ENCODE measurements at places on chromosomes 6 and 20.
A peak's percentile ranks its signal among the peaks of the same experiment; 100 is the strongest.

DNA sequence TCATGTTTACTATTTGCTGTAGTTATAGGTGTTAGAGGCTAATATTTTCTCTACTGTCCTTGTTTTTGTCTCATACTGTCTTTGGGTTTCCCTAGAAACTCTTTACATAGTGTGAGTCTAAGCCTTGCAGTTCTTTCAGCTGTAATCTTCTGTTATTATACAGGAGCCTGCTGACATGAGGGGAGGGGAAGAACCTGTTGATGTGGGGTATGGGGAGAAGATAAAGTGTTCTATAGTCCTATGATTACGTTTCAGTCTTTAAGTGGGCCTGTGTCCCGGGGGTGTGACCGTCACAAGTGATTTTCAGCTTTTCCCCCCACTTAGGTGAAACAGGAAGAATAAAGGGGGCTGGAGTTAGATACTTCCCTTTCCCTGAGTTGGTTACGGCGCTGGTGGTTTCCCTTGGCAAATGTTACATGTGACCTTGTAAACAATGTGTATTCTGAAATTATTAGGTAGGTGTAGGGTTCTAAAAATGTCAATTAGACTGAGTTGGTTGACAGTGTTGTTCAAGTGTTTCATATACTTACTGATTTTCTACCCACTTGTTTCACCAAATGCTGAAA, 41.3 kb downstream of the REV3L start:
- no peak for DNase-seq

DNA sequence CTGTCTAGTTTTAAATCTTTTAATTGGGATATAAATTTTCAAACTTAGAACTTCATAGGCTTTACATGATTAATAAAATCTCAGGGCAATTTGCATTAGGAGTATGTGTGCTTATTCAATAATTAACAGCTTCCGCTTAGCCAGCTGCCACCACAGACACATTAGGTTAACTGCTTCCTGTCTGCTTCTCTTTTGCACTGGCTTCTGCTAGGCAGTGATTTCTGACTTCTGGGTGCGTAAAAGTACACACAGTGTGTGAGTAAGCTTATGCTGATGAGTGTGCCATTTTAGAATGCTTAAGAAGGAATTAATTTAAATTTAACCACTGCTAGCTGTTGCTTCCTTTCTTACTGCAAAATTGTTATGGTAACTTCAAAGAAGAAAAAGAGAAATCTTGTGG, 73.9 kb downstream of the F13A1 start:
- DNase-seq: no peak

DNA sequence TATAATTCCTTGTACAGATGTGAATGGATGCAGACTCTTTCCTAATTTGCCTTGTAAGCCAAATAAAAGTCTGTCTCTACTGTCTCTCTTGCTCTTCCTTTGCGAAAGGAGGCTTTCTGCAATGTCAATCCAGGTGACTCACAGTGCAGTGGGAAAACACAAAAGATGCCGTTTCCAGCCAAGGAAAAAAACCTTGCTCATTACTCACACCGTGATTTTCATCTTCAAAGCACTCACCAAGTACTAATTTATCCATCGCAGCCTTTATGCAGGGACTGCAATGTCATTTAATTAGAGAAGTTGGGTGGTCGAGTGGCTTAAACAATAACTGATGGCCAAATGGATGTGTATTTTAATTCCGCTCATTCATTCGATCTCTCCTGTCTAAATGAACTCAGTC, 23.8 kb downstream of the SAYSD1 start:
- no peak for DNase-seq

DNA sequence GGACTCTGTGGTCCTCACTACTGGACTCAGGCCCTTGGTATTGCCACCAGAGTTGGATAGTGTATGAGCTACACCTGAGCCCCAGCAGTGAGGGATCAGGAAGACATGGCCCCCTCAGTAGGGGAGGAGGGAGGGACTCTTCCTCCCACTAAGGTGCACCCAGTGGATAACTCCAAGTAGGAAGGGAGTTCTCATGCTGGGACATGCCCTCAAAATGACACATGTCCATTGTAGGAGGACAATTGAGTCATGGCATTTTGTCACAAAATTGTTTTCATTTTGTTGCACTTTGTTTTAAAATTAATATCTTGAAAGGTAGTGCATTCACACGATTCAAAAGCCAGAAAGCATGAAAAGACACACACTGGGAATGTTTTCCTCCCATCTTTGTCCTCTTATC, 127.2 kb downstream of the FOXO3 start:
- DNase-seq: no peak

DNA sequence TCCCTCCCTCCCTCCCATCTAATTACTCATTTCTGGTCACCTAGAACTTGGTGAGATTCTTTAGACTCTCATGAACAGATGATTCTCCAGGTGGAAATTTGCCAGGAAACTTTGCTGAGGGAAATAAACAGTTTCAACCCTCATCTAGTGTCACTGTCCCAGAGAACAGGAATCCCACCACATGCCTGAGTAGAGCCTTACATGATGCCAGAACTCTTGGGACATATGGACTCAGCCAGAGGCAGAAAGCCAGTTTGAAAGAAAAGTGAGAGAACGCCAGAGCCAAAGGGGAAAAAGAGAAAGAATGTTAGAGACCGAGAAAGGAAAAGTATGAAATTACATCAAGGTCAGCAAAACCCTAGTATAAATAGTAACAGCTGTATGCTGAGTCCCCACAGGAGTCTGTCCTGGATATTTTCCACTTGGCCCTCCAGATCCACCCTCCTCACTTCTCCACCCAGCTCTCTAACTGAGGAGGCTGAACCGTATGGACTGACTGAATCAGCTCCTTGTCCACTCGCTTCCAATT, 127.5 kb upstream of the COL21A1 start:
- no peak for DNase-seq

GRCh38 chr6:167275001-167275400, 16.1 kb upstream of the UNC93A start:
- no peak for DNase-seq

- DNase-seq: no peak
These were observed 40.8 kb upstream of the MAN1A1 start for GRCh38 chr6:119390247-119390793.

- DNase-seq: peak; percentile 17
These were observed 87.9 kb downstream of the CD40 start for GRCh38 chr20:46206025-46206424.

DNA sequence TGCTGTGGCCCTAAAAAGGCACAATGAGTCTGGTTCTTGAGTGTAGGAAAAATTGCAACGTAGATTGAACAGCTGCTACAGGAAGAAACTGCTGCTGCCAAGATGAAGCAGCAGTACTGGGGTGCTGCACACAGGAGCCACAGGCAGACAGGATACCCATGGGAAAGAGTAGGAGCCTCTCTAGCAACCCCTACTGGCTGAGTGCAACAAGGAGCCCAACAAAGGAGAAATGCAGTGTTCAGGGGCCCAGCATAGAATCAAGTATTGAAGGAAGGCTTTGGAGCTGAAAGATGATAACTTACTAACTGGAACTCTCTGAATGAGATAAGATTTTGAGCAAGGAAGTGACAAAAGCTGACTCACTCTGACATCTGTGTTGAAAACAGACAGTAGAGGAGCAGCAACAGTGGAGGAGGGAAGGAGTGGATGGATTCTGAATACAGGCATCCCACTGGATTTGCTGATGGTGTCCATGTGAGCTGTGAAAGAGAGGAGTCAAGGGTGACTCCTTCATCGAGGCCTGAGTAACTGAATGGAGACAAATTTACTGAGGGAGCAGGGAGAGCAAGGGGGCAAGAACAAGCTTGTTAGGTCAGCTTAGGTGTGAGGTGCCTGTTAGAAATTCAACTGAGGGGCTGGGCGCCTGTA, 534.7 kb upstream of the JARID2 start:
- DNase-seq: no peak

DNA sequence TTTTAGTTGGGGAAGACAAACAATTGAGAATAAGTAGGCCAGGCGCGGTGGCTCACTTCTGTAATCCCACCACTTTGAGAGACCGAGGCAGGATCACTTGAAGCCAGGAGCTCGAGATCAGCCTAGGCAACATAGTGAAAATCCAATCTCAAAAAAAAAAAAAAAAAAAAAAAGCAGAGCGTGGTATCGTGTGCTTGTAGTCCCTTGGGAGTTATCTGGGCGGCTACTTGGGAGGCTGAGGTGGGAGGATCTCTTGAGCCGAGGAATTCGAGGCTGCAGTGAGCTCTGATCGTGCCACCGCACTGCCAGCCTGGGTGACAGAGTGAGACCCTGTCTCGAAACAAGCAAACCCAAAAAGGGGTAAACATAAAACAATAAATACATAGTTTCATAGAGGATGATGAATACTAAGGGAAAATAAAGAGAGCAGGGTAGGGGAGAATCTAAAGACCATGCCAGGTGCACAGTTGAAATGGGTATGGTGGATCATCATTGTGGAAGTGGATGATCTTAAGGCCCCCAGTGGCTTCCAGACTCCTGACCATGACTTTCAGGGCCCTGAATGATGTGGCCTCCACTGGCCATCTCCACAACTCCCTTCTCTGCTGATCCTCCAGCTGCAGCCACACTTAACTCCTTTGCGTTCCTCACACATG, 947 bp downstream of the POFUT1 start:
- DNase-seq: no peak

GRCh38 chr20:17648791-17649730, 33.0 kb downstream of the RRBP1 start:
- DNase-seq: no peak

- DNase-seq: no peak
These were observed 71.5 kb downstream of the PKIB start for GRCh38 chr6:122681705-122682104.

- DNase-seq: no peak
These were observed 59.6 kb downstream of the PPP1R14C start for GRCh38 chr6:150202404-150202803.

DNA sequence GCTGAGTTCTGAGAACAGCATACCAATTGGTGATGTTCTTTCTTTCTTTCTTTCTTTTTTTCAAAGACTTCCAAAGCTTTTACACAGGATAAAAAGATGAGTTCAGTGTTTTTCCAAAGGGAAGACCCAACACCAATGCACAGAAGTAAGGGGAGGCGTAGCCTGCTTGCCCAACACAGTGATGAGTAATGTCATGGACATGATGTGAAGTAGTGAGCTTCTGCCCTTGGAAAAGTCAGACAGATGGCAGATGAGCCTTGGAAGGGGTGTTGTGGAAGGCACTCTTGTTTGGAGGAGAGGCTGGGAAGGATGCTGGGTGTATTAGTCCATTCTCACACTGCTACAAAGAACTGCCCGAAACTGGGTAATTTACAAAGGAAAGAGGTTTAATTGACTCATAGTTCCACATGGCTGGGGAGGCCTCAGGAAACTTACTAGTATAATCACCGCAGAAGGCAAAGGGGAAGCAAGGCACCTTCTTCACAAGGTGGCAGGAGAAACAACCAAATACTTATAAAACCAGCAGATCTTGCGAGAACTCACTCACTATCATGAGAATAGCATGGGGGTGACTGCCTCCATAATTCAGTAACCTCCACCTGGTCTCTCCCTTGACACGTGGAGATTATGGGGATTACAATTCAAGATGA, 12.6 kb downstream of the LRP11 start:
- no peak for DNase-seq

GRCh38 chr20:1269850-1270249, 3.8 kb downstream of the SNPH start:
- no peak for DNase-seq

GRCh38 chr20:44799691-44800090, 10.7 kb downstream of the RIMS4 start:
- no peak for DNase-seq

DNA sequence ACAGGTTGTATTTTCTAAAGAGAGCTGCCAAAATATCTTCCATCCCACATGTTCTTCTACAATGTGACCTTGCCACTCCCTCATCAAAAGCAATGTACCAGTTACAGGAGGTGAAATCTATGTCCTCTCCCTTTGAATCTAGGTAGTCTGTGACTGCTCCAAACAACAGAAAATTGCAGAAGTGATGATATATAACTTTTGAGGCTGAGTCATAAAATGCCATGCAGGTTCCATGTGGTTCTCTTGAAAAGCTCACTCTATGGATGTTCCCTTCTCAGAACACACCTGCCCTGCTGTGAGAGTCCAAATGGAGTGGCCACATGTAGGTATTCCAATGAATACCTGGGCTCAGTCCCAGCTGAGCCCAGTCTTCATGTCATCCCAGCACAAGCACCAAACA, 16.9 kb upstream of the PHIP start:
- no peak for DNase-seq

GRCh38 chr6:125823180-125823579, 32.4 kb downstream of the NCOA7 start:
- DNase-seq: no peak

GRCh38 chr6:131381709-131382093, 191.3 kb upstream of the ARG1 start:
- DNase-seq: no peak

GRCh38 chr6:135514706-135515105, 17.2 kb upstream of the AHI1 start:
- DNase-seq: no peak

DNA sequence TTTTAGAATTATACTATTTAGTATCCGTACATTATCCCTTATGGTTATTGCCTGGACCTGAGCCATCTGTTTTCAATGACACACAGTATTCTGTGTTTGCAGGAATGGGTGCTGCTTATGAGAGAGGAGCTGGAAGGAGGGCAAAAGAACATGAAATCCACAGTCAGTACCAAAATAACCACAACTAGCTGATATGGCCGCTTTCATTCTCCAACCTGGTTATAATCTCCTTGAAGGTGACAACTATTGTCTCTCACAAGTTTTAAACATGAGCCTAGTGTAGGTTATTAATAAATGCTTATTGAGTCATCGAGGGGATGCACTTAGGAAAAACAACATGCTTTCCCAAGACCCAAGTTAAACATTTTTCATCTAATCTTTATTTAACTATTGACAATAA, 356.6 kb downstream of the BMP2 start:
- no peak for DNase-seq

DNA sequence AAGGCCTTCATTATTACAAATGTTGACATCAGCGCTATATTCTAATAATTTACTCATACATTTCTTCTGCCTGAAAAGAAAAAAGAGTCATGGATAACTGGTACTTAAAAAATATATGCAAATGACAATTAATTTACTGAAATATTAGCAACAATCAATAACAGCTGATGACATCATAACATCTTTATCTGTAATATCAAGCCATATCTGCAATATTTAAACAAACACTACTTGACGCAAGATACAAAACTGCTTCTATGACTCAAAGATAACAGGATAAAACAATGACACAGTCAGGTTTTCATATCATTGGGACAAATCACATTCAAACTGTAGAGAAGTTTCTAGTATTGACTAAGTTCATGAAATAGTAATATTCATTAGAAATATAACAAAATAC, 16.5 kb downstream of the HACE1 start:
- no peak for DNase-seq

- DNase-seq: no peak
These were observed 3.1 kb downstream of the KLHL31 start for GRCh38 chr6:53662457-53662856.

DNA sequence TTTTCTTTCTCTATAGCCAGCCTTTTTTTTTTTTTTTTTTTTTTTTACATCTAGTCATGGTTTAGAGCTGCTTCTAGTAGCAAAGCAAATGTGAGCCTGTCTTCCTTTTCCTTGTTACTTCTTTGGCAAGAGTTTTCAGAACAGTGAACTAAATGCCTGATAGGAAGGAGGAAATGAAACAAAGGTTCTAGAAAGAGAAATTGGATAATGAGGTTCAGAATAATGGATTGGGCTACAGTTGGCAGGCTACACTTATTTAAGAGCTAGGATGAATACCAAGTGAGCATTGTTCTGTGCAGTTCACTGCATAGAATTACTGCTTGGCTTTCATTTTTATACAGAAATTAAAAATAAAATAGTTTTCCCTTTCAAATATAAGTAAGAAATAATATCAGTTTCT, 78.6 kb downstream of the HIVEP1 start:
- DNase-seq: no peak

GRCh38 chr20:41082306-41082705, 53.7 kb downstream of the TOP1 start:
- no peak for DNase-seq

- no peak for DNase-seq
These were observed 22.0 kb upstream of the PERP start for GRCh38 chr6:138129190-138129589.

Measured in midbrain (tissue), 1 donor.